GM12892 (cell line): ENCODE measurements at places on chromosomes 11 and 22.

GRCh38 chr22:44671742-44672141 is 30.3 kb upstream of the PRR5 start:
- no peak for DNase-seq

DNA sequence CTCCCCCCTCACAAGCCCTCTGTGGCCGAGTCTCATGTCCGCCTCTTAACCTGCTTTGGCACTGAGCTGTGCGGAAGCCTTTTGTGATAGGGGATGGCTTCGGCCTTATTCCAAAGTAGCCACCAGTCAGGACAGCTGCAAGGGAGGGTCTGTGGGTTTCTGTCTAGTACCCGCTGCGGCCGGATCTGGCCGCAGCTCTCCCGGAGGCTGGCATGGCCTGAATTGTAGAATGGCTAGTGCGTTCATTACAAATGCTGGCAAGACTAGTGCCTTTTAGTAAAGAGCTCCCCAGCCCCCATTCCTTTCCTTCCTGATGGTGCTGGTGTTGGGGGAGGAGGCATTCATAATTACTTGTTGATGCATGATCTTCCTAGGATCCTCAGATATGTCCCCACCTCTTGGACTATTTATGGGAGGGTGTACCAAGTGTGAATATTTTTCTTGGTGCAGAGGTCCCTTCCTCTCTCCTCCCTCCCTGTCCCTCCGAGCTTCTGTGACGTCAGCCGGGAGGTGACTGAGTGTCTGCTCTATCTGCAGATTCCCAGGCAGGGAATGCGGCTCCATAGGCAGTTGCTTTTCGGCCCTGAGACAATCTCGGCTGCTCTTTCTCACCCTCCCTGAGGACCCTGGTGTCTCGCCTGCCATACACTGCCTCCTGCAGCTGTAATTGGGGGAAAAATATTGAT is 108.7 kb upstream of the E2F8 start:
- DNase-seq, result no peak

DNA sequence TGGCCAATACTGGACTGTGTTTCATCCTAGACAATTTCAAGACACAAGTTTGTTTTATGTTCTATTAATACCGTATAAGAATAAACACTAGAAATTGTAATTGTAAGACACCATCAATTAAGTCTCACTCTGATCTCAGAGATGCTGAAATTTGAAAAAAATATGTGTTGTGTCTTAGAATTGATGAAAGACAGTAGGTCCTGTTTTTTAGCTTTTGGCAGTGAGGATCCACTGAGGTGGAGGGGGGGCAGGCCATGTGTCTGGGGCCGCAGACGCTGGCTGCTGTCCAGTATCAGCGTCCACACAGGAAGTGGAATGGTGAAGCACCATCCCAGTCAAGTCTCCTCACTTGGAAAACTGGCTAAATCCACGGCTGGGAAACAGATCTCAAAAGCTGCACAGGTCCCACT is 22.5 kb upstream of the ALG8 start:
- DNase-seq, result no peak

DNA sequence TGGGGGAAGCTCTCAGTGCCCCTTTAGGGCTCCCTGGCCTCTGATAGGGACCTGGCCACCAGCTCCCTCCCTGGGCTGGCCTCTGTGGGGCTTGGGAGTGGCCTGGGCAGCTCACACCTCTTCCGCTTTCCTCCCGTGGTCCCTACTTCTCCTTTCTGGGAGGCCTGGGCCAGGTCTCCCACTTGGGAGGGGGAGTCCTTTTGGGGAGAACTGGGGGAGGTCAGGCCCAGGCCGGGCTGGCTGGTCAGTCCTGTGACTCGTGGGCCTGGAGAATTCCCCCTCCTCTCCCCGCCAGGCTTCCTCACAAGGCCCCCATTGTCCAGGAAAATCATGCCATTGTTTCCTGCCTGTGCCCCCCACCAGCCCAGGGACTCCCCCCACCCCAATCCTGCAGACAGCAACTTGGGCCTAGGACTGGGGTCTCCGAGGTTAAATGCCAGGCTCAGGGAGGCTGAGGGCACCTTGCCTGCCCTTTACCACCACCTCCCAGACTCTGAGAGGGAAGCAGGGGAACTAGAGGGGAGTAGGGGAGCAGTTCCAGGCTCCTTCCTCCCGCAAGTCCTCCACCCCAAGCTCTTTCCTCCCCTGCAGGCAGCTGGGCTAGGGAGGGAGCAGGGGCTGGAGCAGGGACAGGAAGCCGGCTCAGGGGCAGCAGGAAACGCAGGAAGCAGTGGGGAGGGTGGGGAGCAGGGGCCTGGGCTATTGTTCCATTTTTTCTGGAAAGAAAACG is 2.8 kb downstream of the MAP3K11 start:
- no peak for DNase-seq

DNA sequence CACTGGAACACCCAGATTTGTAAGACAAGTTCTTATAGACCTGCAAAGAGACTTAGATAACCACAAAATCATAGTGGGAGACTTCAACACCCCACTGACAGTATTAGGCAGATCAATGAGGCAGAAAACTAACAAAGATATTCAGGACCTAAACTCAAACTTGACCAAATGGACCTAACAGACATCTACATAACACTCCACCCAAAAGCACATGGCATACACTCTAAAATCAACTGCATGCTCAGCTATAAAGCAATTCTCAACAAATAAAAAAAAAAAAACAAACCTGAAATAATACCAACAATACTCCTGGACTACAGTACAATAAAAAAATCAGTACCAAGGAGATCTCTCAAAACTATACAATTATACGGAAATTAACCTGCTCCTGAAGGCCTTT is 115.0 kb downstream of the FDX1 start:
- no peak for DNase-seq

DNA sequence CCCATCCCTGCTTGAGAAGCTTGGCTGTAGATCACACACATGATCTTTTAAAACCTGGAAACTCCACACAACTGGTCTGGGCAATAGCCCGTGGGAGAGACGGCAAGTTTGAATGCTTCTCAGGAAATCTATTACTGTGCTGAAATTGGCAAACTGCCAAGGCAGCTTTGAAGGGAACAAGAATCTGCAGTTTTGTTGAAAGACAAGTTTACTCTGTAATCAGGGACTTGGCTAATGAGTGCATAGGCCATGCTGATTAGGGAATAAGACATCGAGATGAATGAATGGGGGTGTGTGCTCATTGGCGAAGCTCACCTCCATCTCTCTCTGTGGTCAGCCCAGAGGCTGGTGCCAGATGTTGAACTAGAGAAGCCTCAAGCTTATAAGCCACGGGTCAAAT is 218.8 kb downstream of the HIPK3 start:
- DNase-seq, result no peak

- no peak for DNase-seq
These were observed 15.7 kb downstream of the NUP50 start for GRCh38 chr22:45179276-45180049.

- peak; percentile 17 for DNase-seq
These were observed 14.7 kb downstream of the GATD1 start for GRCh38 chr11:762421-763072.

GRCh38 chr22:40040927-40041326 is 46.2 kb downstream of the FAM83F start:
- no peak for DNase-seq

GRCh38 chr11:8204596-8204995 is 35.8 kb upstream of the RIC3 start:
- DNase-seq, result no peak

GRCh38 chr11:33448461-33449130 is 191.4 kb downstream of the HIPK3 start:
- DNase-seq, result no peak
